ENCODE measurements at places on chromosomes 13 and 19.

GRCh38 chr19:53088091-53088490 lies 15.1 kb downstream of the ZNF160 start:
- no peak for DNase-seq

- no peak for DNase-seq
Measured at GRCh38 chr13:104900191-104900817, 1635.2 kb downstream of the EFNB2 start.

GRCh38 chr13:49840675-49841074 lies 48.2 kb upstream of the KPNA3 start:
- DNase-seq: no peak

- no peak for DNase-seq
Measured at GRCh38 chr13:97986835-97987234, 33.4 kb downstream of the IPO5 start.

GRCh38 chr13:113658836-113659235 lies 838 bp upstream of the ATP4B start:
- no peak for DNase-seq

DNA sequence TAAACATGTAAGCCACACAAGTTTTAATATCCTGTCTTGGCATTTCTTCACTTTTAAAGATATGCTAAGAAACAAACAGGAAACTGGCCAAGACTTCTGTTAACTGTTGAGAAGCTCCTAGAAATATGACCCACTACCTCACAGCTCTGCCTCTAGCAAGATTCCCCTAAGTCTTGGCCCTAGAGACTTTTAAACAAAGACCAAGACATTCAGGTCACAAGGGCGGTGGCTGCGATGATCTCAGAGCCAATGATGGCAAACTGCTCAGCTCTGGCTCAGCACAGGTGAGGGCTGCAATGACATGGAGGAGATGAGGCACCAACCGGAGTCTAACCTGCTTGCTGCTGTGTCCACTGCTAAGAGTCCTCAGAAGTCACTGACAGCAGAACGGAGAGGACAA lies 114.8 kb downstream of the SUCLA2 start:
- DNase-seq: no peak

DNA sequence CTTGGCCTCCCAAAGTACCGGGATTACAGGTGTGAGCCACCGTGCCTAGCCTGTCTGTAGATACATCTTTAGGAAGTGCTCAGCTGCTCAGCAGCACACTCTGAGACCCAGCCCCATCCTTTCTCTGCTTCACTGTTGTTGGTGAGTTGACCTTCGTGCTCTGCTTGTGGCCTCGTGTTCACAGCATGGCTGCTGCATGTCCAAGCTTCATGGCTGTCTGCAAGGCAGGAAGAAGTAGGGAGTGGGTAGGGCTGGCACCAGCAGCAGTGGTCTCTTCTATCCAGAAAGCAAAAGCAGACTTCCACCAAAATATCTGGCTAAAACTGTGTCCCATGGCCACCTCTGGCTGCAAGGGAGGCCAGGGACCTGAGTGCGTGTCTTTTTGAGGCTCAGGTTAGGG lies 14.2 kb downstream of the B3GNT8 start:
- no peak for DNase-seq

GRCh38 chr13:82749551-82749950 lies 1132.7 kb downstream of the SLITRK1 start:
- DNase-seq: no peak

Measured in hematopoietic multipotent progenitor cell treated with erythropoietin and hydrocortisone succinate and interleukin-3 and kit ligand, for 15 days (in vitro differentiated cells).